ENCODE measurements at places on chromosomes 11 and 22.

GRCh38 chr11:116172851-116173250 lies 599.9 kb downstream of the BUD13 start:
- no peak for DNase-seq

DNA sequence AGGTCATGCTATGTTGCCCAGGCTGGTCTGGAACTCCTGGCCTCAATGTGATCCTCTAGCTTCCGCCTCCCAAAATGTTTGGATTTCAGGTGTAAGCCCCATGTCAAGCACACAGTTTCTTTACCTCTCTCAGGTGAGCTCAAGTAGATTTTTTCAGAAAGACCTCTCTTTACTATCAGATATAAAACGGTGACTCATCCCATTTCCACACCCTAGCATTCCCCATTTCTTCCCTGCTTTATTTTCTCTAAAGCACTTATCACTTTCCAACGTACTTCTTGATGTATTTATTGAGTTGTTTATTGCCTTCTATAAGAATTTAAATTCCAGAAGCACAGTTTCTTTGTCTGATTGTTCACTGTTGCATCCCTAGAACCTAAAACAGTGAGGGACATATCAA lies 3.7 kb downstream of the TSG101 start:
- no peak for DNase-seq

DNA sequence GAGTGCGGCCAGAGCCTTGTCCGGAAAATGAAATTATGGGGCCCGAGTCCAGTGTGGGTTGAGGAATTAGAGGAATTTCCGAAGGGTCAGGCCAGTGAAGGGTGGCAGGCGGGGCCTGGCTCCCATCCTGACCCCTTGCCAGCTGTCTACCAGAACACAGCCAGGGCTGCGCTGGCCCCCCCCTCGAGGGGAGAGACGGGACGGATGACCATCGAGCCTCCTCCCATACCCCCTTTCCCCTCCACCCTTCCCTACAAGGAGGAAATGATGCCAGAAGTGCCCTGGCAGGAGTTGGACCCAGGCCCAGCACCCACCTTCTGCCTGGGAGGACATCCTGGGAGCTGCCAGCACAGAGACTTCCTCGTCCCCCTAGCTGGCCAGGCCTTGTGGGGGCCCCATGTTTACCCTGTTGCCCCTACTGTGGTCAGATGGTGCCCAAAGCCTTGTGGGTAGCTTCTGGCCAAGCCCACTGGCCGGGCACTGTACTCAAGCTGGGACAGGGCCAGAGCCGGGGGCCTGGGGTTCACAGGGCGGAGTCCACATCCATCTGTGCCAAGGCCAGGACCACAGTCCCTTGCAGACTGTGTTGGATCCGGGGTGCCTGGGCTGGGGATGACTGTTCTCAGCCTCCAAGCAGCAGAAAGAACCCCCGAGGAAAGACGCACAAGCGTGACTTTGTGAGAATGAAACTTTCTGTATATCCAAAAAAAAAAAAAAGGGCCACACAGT lies 20.8 kb downstream of the ARVCF start:
- DNase-seq, result no peak

- no peak for DNase-seq
These were observed 19.3 kb upstream of the BRSK2 start for GRCh38 chr11:1370186-1371025.

DNA sequence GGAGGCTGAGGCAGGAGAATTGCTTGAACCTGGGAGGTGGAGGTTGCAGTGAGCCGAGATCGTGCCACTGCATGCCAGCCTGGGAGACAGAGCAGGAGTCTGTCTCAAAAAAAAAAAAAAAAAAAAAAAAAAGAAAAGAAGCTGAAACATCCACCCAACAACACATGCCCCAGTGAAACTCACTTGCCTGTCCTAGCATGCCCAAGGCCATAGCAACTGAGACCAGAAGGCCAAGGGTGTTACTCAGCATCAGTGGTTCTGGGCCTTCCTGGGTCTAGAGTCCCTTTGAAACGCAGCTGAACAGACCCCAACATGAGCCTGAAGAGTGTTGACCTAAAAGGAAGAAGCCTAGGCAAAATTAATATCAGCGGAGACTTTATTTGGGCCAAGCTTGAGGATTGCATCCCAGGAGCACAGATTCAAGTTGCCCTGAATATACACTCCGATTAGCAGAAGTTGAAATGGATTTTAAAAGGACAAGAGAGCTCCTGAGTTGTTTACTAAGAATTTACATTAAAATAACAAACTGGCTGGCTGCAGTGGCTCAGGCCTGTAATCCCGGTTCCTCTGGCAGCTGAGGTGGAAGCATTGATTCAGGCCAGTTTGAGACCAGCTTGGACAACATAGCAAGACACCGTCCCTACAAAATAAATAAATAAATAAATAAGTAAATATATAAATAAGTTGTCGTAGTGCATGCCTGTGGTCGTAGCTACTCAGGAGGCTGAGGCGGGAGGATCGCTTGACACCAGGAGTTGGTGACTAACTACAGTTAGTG lies 7.0 kb downstream of the PRDX5 start:
- no peak for DNase-seq

DNA sequence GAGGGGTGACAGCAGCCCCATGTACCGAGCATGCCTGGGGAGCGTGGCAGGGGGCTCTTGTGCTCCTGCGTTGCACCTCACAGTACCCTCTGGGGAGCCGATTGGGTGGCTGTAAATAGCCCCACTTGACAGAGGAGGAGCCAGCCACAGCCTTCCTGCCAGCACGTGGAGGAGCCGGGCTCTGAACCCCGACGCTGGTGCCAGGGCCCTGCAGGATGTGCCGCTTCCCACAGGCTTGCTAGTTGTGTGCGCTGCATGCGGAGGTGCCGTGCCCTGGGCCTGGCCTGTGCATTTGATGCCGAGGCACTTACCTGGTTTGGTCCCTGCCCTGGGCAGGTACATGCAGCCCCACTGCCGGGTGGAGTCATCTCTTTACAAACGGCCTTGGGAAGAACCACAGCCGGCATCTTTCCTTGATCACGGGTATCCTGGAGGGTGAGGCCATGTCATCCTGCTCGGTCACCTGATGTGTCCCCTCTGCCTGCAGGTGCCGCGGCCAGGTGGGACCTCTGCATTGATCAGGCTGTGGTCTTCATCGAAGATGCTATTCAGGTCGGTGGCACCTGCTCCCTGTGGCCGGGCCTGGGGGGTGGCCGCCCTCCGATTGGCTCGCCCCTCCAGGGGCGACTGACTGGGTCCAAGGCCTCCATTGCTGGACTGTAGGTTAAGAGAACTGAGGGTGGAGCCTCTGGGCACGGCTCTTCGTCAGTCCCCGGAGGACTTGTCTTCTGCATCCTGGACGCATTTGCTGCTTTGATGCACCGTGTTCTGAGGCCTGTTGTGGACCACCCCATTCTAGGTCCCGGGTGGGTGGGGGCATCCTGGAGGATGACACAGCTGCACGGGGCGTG lies 5.0 kb downstream of the TPCN2 start:
- no peak for DNase-seq

All from SK-N-MC (cell line).